ELF-1 (cell line): ENCODE measurements at places on chromosomes 6 and 20.

DNA sequence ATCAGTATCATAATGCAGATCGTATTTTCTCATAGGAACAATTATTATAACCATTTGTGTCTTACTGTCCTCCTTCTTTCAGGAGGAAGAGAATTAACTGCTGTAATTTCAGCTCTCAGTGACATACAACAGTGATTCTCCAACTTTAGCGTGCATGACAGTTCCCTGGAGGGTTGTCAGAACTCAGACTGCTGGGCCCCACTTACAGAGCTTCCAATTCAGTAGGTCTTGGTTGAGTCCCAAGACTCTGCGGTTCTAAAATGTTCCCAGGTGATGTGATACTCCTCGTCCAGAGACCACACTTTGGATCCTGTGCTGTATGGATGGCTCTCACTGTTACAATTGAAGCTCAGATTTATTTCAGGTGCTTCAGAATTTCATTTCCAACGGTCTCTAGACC lies 72.8 kb downstream of the CAP2 start:
- DNase-seq, result no peak

- no peak for DNase-seq
Measured at GRCh38 chr6:14037402-14038277, 79.9 kb upstream of the CD83 start.

DNA sequence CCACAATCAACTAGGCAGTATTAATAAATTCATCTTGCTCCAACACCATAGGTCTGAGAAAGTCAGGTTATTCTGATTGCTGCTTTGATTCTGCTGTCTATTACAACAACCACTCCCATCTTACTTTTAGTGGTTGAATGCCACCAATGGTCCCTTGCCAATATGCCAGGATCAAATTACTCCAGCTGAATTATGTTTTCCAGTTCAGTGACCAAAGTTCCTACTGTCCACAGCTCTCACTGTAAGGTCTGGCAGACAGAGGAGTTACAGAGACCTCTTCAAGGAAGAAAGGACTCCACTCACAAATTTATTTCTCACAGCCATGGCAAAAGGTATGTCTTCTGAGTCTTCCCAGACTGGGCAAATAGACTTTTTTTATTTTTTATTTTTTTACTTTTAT lies 557.0 kb downstream of the HAO1 start:
- DNase-seq, result no peak

GRCh38 chr20:3759884-3760283 lies 7.7 kb downstream of the ADISSP start:
- DNase-seq, result no peak

- DNase-seq, result peak; percentile 59
Measured at GRCh38 chr6:73803562-73804241, 107.7 kb downstream of the CD109 start.

DNA sequence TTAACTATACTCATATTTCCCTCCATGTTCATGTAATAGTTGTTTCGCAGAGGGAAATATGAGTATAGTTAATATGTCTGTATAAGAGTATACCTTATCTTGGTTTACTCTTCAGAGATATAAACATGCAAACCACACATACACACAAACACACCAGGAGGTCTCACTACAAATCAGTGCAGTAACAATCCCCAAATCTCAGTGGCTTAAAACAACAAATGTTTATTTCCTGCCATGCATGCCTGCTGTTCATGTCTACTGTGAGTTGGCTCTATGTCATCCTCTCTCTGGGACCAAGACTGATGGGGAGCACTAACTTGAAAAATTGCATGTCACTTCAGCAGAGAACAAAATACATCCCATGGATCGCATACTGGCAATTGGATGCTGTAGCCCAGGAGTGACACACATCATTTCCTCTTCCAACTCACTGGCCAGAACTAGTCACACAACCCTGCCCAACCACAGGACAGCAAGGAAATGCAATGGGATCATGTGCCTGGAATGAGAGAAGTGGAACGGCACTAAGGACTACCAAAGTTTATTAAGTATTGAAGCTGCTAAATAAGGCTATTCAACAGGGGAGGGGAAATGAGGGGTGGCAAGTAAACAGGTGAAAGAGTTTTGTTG lies 89.0 kb upstream of the DTNBP1 start:
- DNase-seq, result no peak

GRCh38 chr6:152298848-152299735 lies 338.1 kb downstream of the SYNE1 start:
- no peak for DNase-seq

GRCh38 chr6:128508588-128509296 lies 11.7 kb downstream of the PTPRK start:
- DNase-seq, result no peak

- peak; percentile 83 for DNase-seq
Measured at GRCh38 chr6:26286168-26286877, 78.7 kb upstream of the BTN3A2 start.

DNA sequence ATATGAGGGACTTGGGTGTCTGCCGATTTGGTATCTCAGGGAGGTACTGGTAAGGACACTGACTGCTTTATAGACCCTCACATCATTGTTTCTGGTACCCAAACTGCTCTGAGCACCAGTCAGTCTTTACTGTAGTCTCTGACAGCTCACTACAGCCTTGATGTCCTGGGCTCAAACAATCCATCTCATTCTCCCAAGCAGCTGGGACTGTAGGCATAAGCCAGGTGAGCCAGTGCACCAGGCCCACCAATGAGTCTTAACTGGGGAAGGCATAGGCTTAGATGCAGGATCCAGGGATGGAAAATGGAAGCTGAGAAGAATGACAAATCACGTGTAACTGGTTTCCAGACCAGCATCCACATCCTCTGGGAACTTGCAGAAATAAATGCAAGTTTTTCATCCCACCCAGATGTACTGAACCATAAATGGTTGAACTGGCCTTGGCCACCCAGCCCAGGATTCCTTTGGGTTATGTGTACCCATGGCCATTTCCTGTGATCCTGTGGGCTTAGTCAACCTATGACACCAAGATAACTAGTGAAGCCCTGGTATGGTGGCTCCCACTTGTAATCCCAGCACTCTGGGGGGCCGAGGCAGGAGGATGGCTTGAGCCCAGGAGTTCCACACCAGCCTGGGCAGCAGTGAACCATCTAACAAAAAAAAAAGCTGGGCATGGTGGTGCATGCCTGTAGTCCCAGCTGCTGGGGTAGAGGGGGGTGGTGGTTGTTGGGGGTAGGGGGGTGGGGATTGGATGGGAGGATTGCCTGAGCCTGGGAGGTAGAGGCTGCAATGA lies 5.8 kb downstream of the TUBB start:
- DNase-seq, result peak; percentile 66

DNA sequence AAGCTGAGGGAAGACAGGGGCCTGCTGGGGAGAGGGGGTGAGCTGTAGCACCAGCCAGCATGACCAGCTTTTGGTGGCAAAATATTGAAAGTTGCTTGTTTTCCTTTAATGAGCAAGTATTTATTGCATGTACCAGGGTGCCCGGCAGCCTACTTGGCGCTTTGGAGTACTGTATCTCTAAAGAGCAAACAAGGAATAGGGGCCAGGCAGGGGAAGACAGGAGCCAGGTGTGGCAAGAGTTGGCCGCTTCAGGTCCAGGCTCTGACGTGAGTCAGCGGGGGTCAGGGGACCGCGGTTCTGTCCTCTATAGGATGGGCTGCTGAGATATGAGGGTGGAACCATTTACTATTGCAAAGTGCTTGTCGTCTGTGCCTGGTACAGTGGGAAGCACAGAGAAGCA lies 63.1 kb downstream of the PSMG4 start:
- no peak for DNase-seq

DNA sequence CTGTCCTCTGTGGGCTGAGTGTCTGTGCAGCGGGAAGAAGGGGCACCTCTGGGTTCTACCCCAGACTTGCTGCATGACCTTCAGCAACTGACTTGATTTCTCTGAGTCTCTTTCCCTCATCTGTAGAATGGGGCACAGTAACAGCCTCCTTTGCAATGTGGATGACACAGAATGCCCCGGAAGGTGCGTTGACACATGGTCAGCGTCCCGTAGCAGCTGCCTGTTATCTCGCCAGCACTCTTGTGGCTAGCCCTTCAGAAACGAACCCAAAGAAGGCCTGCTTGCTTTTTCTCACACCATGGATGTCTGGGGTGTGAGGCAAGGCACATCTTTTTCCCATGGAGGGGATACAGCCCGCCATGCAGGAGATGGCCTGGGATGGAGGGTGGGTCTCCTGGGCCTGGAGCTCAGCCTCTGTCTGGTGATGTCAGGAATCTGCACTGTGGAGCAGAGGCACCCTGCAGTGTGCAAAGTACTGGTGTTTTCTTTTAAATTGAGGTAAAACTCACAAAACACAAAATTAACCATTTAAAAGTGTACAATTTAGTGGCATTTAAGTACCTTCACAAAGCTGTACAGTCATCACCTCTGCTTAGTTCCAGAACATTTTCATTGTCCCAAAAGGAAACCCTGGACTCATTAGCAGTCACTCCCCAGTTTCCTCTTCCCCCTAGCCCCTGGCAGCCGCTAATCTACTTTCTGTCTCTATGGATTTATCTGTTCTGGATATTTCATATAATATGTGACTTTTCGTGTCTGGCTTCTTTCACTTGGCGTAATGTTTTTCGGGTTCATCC lies 59.8 kb upstream of the FAM83D start:
- no peak for DNase-seq

GRCh38 chr6:70315079-70315751 lies 12.3 kb upstream of the COL9A1 start:
- DNase-seq, result no peak

GRCh38 chr20:62362590-62362940 lies 4.5 kb downstream of the LAMA5 start:
- no peak for DNase-seq

DNA sequence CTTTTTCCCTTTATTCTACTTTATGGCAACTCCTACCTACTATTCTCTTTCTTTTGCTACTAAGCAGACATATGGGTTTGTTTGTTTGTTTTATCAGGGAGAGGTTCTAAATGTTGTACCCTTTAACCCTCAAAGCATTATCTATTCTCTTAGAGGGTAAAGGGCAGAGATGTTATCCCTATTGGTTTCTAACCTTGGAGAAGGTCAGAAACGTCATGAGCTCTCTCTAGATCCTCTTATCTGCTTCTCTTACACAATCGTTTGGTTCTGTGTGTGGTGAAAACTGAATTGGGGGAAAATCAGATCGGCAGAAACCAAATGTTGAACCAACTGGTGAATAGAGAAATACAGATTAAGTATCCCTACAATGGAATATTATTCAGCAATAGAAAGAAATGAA lies 6.4 kb upstream of the MPC1 start:
- no peak for DNase-seq

GRCh38 chr6:54646069-54646950 lies 200.3 kb upstream of the FAM83B start:
- DNase-seq, result no peak

DNA sequence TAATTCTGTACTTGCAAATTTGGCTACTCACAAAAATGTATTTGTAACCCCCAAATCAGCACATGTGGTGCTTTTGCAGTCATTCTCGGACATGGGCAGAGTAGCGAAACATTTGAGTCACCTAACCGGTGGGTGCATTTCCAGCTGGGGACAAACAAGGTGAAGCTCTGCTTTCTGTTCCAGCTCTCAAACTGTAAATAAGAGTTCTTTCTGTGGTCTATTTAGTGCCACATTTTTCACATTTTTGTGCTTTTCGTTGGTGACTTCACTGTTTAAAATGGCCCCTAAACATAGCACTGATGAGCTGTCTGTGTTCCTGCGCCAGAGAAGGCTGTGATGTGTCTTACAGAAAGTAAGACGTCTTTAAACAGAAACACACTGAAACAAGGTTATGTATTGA lies 244.5 kb downstream of the CDC5L start:
- no peak for DNase-seq

GRCh38 chr20:10807013-10807412 lies 133.2 kb upstream of the JAG1 start:
- no peak for DNase-seq

DNA sequence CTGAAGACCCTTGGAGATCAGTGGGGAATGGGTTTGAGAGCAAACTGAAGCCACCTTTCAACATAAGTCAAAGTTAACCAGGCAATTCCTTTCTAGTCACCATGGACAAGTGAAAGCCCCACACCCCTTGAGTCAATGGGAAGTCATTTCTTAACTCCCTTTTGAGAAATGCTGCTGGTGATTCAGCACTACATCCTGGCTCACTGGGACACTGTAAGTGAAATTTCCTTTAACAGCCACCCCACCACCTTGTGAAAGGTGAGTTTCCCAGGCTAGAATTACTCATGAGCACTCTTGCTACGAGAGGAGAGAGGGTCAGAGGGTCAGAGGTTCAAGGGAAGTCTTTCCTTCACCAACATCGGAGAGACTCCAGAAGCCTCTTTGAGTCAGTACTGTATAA lies 93.3 kb upstream of the MARCKS start:
- peak; percentile 11 for DNase-seq

DNA sequence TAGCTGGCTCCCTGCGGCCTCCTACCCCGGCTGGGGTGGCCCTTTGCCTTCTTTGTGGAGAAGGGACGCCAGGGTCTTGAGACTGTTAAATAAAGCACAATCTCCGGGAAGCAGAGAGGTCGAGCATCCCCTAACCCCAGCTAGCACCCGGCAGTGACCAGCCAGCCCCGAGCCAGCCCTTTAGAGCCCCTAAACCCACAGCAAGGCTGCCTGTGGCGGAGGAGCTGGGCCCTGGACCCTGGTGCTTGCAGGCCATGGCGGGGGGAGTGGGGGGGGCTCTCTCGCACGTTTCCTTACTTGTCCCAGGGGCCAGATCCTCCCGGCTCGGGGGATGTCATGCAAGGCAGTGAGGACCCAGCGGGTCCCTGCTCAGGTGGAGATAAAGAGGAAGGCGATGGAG lies 49.2 kb upstream of the GATA5 start:
- no peak for DNase-seq

DNA sequence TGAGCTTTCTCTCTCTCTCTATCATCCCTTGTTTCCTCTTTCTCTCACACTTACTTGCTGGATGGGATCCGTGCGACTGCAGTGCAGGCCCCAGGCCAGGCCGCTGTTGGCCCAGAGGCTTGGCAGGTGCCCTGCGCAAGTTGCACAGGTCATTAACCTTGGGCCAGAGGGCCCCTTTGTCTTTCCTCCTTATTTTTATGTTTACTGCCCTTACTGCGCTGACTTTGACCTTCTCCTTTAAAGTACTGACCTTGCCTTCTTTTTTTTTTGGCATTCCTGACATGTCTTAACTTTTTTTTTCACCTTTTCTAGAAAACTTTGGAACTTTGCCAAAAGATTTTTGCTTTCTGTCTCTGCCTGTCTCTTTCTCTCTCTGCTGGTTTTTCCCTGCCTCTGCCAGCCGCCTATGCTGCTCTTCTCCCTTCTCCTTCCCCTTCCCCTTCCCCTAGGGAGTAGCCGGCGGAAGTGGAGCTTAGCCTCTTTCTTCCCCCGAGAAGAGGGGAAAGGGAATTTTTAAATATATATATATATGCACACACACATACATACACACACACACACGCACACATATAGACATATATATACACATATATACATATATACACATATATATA lies 59.6 kb upstream of the CDH4 start:
- DNase-seq, result no peak

DNA sequence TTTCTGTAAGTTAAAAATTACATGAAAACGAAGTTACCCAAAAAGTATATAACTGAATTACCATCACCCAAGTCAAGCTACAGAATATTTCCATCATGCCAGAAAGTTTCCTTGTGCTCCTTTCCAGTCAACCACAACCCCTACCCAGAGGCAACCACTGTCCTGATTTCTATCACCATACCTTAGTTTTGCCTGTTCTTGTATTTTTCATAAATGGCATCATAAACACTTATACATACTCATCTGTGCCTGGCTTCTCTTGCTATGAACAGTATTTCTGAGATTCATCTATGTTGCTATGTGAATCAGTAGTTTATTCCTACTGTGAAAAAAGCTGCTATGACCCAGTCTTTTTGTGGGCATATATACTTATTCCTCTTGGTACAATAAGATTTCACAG lies 7.4 kb downstream of the FKBP5 start:
- DNase-seq, result no peak
